ENCODE measurements at places on chromosomes 12 and 14. TPM values are rescaled to one million over a fixed set of nuclear protein-coding genes. Genes with fewer than 3 reads are reported as not detected.

SMCO2 gene
- total RNA-seq = not detected

DNA sequence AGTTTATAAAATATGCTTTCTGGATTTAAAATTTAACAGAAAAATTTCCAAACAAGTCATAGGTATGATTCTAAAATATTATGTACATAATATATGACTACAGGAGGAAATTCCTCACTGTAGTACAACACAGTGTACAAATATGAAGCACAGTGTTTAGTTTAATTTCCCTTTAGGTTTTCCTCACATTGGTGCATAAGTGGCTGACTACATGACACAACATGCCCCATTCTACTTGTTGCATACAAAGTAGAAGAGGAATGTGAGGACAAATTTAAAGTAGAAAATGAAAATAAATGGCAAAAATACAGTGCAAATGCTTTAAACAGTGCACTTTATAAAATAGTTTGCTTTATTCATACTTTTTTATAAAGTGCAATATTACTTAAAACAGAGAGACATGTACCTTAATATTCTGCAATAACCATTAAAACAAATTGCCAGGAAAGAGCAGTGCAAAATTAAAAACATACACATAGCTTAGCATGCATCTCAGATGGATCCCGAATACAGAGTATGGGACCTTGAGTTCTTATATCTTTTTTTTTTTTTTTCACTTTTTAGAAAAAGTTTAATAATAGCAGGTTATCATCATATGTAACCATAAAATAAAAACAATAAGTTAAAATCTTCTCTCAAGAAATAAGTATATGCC lies 54.8 kb upstream of the TTC7B start:
- DNase-seq = no peak

- DNase-seq = no peak
These were observed 82.8 kb downstream of the B4GALNT3 start for GRCh38 chr12:542395-543113.

- DNase-seq = no peak
These were observed 34.6 kb downstream of the GIT2 start for GRCh38 chr12:109961612-109962011.

BICDL1 gene
- 2.2 TPM for total RNA-seq

DNA sequence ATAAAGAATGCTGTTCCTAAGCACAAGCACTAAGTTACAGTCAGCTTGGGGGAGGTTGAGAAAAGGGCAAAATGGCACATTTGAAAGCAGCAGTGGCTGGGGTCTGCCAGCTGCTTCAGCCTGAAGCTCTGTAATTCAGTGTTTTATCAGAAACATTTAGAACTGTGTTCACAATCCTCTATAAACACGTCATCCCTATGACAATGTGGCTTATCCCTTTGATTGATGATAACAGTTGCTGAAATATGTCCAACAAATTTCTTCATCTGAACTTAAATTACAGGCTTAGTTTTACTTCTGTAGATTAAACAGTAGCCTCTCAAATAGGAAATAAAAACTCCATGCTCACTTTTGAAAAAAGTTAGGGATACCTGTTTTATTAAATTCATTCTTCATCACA lies 108.8 kb downstream of the VEZT start:
- DNase-seq = no peak

DNA sequence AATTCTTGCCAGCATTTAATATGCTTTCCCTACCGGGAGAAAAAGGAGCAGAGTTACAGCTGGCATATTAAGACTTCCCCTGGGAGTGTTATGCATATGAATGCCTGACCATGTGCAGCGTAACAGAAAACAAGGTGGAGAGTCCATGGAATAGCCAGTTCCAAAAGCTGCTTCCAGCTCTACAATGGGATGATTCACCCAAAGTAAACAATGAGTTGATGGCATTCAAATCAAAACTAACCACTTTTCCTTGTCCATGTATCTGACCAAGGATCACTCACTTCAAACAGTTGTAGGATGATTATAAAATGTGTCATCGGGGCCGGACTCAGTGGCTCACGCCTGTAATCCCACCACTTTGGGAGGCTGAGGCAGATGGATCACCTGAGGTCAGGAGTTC lies 48.1 kb upstream of the BICDL1 start:
- no peak for DNase-seq

PGF gene
- 2.7 TPM for total RNA-seq

DNA sequence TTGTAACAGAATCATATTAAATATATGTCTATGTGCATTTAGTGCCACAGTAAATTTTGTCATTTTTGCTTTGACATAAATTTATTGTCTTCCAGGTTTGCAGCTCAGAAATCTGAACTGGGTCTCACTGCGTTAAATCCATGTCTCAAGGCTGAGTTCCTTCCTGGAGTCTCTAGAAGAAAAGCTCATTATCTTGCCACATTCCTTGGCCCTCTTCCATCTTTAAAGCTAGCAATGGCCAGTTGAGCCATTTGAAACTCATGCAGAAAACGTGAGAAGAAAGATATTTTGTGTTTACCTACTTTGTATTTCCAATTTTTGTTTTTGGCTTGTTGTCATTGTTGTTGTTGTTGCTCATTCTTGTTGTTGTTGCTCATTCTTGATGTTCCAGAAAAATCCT lies 10.7 kb downstream of the PRH1 start:
- DNase-seq = no peak

- no peak for DNase-seq
These were observed 242.7 kb upstream of the SFSWAP start for GRCh38 chr12:131468206-131468605.

DNA sequence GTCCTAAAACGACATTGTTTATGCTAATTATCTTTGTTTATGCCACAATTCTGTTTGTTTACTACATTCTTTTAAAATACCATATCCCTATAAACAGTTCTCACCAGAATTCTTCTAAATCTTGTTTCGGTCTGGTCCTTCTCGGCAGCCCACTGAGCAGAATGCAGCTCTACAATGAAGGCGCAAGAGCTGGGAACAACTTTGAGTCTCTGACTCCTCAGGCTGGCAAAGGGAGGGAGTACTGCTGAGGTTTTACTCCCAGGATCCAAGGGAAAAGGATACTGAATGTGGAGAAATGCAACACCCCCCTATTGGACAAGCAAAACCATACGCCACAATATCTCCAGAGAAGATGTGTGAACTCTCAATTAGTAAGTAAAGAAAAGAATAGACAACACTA lies 5.4 kb downstream of the SOX5 start:
- no peak for DNase-seq

- DNase-seq = no peak
These were observed 98.3 kb downstream of the RTN1 start for GRCh38 chr14:59772233-59772632.

DNA sequence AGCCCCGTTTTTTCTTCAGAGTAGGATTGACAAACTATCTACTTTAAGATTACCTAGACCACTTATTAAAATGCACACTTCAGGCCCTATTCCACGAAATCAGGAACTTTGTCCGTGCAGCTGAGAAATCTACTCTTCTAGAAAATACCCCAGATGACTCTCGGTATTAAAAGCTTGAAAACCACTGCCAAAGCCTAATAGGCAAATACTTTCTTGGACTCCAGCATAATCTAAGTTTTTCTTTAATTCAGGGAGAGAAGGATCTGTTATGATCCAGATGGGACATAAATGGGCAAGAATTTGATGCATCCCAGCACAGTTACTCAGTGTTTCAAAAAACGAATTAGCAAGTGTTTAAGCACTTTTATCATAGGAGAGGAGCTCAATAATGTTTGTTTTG lies 94.5 kb downstream of the TMX1 start:
- no peak for DNase-seq

GRCh38 chr14:38616959-38617358 lies 361.1 kb upstream of the CLEC14A start:
- DNase-seq = no peak

DNA sequence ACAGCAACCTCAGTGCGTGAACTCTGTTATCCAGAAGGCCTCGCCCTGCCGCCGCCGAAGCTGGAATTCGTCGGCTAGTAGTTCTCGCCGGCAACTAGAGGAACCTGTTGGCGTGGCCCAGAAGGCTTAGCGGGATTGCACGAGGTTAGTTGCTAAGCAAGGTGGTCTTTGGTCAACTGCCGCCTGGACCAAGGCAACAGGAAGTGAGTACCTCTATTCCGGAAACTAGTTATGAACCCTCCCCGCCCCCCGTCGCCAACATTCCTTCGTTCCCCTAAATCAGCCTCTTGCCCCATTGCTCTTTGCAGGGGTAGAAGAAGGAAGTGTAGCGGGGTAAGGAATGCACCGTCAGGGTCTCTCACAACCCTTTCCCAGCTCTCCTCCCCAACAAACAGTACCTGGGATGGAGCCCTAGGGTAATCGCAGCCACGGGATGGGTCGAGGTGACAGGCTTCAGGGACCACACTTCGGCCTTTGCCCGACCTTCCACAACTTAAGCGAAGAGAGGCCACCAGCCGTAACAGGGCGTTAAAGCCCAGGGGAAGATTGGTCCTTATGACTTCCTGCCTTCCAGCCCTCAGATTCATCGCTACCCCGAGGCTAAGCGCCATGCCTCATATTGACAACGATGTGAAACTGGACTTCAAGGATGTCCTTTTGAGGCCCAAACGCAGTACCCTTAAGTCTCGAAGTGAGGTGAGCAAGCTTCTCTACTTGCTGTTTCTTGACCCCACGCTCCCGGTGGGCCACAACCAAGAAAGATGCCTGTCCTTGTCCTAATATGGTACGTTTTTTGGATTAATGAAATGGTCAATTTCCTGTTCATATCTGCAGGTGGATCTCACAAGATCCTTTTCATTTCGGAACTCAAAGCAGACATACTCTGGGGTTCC lies at the start of gene GMPR2:
TSS of gene GMPR2 (plus strand) at position 285 of the 893 bp plus-strand sequence. CDS start at position 610, 325 bp downstream.
- DNase-seq = no peak

DNA sequence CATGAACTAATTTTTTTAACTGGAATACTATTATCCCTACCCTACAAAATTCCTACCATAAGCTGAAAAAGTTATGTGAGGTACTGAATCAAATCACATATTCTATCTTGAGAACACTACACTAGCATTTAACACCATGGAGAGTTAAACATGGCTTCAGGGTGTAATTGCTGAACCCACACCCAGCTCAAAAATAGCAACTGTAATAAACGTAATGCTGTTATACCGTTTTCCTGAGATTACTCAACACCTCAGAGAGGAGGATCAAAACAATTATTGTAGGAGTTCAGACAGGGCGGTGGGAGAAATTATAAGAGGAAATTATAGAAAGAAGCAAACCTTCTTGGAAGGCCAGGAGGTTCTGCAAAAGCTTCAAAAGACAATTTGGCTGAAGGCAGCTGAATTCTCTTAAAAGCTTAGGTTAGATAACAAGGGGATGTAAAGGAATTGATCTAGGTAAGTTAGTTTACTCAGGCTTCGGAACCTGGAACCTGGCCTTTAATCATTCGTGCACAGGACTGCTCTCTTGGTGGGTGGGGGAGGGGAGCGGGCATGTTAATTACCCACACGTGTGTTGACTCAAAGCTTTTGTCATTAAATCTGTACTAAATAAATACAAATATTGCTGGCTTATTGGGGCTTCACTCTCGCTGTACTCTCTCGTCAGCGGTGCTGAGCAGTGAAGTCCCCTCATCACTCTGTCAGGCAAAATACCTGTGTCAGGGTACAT lies 12.1 kb upstream of the IPO8 start:
- no peak for DNase-seq

DNA sequence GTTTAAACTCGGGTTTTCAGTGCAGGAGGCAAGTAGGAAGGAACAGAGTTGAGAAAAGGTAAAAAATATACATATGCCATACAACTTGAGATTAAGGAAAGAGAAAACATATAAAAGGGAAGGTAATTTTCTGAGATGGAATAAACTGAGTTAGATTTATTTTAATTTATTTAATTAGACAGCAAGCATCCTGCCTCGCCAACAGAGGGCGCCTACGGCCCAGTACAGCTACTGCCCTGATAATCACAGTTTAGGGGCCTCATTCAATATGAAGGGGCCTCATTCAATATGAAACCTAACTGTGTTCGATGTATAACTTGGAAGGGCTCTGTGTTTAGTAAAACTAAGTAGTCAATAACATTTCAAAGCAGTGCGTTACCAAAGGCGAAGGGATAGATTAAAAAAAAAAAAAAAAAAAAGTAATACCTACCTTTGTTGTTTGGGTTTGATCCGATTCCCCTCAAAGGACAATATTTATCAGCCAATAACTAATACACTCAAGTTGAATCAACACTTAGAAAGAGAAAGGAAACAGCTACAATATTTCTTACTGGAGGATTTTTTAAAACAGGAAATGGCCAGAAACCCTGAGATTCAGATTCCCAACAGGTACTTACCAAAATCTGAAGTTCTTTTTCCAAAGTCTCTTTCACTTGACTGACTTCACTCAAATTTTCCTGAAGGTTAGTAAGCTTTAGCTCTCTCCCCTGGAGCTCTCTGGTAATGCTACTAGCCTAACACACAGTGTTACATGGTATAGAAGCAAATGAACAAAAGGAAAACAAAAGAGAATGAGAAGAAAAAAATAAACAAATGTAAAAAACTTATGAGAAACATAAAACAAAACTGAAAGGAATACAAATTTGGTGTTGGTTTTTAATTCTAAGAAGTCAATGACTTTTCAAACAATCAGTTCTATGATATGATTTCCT lies 70.0 kb upstream of the VPS33A start:
- DNase-seq = no peak

NFYB gene
- 43.0 TPM for total RNA-seq

- no peak for DNase-seq
These were observed 45.6 kb downstream of the PITPNM2 start for GRCh38 chr12:123105211-123105826.

DNA sequence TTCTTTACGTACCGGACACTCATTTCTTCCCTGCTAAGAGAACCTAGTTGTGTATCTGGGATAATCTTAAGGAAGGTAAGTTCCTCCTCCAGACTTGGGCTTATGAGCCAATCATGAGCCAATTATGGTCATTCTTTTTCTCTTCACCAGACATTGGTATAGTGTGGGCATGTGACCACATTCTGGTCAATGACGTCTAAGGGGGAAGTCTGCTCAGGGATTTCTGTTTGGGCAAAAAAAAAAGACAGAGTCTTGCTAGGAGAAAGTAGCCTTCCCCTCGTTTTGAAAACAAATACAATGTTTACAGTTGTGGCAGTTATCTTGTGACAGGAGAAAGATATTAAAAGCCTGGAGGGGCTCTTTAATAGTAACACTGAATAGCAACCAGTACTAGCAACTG lies 20.1 kb upstream of the PLXNC1 start:
- DNase-seq = no peak

- no peak for DNase-seq
These were observed 72.7 kb downstream of the NOVA1 start for GRCh38 chr14:26525085-26525484.

GRCh38 chr12:22459838-22460490 lies 84.4 kb downstream of the C2CD5 start:
- no peak for DNase-seq

DNA sequence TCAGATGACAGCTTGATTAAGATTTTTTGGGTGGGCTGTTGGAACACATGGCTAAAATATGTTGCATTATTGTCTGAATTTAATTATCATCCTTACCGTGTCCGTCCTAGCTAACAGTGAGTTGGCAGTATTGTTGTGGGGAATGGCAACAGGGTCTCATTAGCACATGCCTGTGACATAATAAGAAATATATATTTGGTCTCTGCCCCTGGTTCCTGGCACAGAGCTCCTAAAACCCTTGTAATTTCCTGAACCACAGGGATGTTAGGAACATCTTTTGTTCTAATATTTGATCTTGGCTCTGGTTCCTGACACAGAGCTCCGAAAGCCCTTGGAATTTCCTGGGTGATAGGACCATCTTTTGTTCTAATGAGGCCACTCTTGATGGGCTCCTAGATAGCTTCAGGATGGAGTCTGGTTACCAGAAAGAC lies 76.0 kb downstream of the SYNE2 start:
- DNase-seq = no peak

RASAL1 gene
- total RNA-seq = not detected

BHLHE41 gene
- 5.4 TPM for total RNA-seq

GRCh38 chr12:50276912-50277671 lies 6.2 kb downstream of the LIMA1 start:
- DNase-seq = no peak

GRCh38 chr12:90323217-90323616 lies 614.6 kb upstream of the ATP2B1 start:
- DNase-seq = no peak

All from uterus (tissue), 4 donors.